ENCODE measurements at places on chromosomes 3 and 15.

- DNase-seq: no peak
Observed at GRCh38 chr3:192905980-192906678, 11.5 kb downstream of the MB21D2 start.

DNA sequence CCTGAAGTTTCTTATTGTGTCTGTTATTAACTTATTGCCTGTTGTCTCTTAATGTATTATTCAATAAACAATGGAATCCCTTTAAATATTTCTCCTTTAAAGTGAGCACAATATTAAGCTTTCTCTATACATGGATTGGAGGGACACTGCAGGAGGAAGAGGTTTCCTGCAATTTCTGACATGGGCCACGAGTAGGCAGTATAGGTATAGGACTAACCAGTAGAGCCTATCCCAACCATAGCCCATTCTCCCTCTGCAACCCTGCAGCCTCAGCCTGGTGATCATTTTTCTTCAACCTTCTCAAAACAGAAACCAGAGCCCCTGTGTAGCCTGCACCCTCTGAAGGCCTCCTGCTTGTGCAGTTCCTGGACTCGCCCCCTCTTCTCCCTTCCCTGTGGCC is 124.8 kb downstream of the NEK10 start:
- no peak for DNase-seq

- no peak for DNase-seq
Observed at GRCh38 chr3:69389520-69390248, 3.8 kb upstream of the FRMD4B start.

- no peak for DNase-seq
Observed at GRCh38 chr15:60647246-60647645, 168.3 kb upstream of the ICE2 start.

DNA sequence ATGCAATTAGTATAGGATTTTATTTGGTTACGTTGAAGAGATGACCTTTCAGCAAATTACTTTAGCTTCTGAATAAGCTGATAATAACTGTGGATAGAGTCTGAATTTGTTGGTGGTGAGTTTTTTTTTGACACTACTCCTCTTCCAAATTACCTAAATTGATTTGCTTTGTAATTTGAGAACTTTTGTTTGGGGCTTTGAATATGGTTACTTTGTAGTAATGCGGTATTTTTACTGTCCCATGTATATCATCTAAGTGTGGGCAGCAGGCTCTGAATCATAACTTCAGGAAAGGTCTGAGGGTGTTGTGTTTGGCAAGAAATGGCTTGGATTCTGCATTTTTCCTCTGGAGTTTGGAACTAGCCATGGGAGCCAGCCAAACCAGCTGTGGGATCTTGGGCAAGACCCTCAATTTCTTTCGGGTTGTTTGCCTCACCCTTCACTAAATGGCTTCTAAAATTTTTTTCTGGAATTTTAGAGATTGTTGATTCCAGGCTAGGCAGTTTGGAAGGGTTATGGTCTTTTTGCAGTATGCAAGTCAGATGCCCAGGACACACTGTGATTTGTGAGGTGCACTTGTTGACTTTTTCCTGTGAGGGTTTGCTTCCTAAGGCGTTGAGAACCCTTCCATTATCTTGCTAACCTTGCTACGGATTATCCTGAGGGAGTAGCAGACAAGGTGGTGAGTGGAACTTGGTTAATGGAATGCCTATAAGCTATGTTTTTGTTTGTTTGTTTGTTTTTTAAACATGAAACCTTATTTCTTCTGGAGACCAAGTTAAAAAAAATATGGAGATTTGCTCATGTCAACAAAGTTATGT is 10.4 kb downstream of the PTPRG start:
- no peak for DNase-seq

Data from central memory CD4-positive, alpha-beta T cell (primary cell).